Stimulated activated CD4-positive, alpha-beta T cell treated with anti-CD3 and anti-CD28 coated beads, Interleukin-4, amount 100 ng/mL, for 48 hours (primary cell): ENCODE measurements at places on chromosomes 2 and 18.

DNA sequence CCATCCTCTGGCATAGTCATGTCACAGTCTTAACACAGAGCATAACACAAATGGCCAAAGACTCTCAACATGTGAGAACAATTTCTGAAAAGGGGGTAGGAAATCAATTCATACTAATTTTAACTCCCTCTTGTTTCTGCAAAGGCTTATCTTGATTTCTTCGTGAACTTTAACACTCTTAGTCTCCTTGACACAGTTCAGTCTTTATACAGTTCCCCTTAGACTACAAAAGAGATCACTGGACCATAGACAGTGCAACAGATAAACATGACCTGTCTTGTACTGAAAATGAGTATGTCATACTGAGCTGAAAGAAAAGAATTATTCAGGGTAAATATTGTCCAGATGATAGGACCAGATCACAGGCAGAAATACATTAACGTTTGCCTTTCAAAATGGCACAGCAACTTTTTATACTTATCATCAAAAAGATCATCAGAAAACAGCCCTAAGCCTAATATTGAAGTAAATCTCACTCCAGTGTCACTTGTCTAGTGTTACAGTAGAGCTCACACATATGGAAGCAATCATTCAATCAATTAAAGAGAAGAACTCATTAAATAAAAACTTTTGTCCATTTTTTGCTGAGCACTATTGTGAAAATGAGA, 56.4 kb upstream of the VRK2 start:
- no peak for DNase-seq

DNA sequence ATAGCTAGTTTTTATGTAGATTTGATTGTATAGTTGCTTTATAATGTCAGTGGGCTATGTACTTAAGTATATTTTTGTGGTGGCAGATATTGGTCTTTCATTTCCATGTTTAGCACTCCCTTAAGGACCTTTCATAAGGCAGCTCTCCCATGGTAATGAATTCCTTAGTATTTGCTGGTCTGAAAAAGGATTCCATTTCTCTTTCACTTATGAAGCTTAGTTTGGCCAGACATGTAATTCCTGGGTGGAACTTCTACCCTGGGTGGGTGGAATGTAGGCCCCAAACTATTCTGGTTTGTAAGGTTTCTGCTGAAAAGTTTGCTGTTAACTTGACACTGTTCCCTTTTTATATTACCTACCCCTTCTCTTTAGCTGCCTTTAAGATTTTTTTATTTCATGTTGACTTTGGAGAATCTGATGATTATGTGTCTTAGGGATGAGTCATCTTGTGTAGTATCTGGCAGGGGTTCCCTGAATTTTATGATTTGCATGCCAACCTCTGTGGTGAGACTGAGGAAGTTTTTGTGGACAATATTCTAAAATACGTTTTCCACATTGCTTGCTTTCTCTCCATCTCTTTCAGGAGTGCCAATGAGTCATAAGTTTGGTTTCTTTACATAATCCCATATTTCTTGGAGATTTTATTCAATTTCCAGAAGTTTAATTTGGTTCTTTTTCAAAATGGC, 65.4 kb upstream of the VRK2 start:
- no peak for DNase-seq

DNA sequence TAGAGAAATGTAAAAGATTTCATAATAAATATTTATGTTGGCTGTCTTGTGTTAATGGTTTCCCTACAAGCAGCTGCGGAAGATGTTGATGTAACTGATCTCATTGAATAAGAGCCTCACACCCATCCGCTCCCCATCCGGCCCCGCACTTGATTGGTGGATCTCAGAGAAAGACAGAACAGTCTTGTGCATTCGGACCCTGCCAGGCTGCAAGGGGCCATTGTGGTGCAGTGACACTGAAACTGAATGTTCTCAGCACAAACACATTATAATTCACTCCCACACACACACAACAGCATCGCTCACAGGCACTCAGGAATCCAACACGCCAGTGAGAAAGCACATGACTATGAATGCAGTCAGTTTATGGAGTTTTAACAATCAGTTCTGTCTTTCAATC, 47.8 kb downstream of the PRELID3A start:
- no peak for DNase-seq

DNA sequence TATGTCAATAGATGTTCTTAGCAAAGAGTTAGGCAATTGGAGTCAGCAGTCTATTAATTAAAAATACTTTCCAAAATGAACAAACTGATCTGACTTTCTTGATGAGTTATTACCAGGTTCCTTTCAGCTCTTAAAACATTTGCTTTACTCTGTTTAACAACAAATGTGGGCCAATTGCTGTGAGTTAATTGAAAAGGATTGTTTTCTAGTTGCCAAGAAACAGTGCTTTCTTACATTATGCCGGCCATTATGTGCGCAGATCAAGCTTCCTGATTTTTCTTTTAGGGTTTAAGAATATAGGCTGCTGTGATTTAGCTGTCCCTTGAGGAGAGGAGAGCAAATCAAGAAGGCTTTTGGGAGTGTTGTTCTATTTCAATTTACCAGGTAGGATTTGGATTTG, 50.5 kb upstream of the ITPRID2 start:
- DNase-seq, result no peak

DNA sequence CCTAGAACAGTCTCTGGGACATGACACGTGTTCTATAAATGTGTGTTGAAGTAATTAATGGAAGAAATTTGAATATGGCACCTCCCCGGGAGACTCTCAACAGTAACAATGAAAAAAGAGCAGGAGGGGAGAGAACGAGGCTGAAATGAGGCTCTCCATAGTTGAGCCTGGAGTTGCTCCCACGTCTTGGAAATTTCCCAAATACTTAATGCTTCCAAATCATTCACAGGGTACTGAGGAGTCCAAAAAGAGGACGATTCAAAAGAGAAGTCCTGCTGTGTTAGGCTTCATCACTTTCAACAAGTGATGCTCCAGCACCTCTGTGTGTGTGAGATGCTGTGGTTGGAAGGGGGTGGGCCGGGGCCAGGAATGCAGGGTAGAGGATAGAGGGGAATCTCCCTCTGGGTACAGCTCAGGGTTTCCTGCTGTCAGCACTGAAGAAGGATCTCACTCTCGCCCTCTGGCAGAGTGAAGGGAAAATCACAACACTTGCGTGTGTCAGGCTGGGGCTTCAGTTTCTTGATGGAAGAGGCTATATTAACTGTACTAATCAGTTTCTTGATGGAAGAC, 18.1 kb upstream of the ZNF407 start:
- DNase-seq, result no peak

DNA sequence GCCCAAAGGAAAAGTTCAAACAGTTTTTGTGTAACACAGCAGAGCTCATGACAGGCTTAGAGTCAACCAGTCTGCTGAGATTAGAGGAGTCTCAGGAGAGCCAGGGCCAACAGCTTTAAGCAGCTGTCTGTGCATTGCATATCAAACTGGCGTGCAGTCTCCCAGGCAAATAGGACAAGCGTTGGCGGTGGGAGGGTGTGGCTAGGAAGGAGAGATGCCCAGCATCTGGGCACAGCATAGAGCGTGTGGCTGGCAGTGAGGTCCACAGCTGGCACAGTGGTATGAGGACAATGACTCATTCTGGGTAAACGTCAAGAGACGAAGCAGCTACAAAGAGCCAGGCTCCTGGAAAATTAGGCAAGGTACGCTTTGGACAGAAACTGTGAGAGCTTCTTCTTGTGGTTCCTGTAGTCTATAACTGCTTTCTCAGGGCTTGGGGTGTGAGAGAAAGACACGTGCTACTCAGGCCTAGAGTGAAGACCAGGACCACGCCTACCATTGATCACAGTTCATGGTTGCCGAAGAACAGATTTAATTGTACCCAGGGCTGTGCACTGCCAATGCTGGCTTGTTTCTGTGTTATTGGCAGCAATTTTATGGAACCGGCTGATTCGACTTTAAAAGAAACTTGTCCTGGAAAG, 14.8 kb downstream of the ZAP70 start:
- no peak for DNase-seq

DNA sequence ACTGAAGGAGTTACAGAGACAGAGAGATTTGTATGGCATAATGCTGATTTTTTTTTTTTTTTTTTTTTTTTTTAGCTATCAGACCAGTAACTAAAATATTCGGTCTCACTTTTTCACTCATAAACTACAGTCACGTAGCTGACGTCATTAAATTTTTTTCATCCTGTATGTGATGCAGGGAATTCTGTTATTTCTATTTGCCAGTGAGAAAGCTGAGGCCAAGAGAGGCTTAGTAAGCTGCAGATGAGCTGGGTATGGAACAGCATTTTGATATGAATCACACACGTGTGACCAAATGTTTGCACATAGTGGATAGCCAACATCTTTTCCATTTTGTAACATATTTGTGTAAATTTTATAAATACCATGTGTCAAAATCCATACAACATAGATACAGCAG, 79.1 kb upstream of the EPB41L3 start:
- DNase-seq, result no peak

GRCh38 chr18:48940854-48941611, 9.7 kb downstream of the SMAD7 start:
- no peak for DNase-seq

DNA sequence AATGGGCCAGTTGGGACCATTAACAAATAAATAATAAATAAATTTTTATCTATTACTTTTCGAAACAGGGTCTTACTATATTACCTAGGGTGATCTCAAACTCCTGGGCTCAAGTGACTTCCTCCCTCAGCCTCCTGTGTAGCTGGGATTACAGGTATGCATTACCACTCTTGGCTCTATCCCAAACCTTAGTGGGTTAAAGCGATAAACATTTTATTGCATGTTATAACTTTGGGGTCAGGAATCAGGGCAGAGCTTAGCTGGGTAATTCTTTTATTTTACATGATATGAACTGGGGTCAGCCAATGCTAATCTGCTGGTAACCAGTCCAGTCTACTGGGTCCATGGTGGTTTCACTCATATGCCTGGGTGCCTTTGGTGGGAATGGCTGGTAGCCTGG, 127.8 kb downstream of the MYO3B start:
- DNase-seq, result no peak

GRCh38 chr2:113156278-113157117, 17.3 kb upstream of the PSD4 start:
- DNase-seq, result no peak

- no peak for DNase-seq
These were observed 7.3 kb downstream of the SPR start for GRCh38 chr2:72894514-72894913.

GRCh38 chr18:62757399-62758010, 42.2 kb downstream of the PHLPP1 start:
- DNase-seq, result no peak

- peak; percentile 29 for DNase-seq
These were observed 1.8 kb downstream of the FBXO48 start for GRCh38 chr2:68465081-68465916.

DNA sequence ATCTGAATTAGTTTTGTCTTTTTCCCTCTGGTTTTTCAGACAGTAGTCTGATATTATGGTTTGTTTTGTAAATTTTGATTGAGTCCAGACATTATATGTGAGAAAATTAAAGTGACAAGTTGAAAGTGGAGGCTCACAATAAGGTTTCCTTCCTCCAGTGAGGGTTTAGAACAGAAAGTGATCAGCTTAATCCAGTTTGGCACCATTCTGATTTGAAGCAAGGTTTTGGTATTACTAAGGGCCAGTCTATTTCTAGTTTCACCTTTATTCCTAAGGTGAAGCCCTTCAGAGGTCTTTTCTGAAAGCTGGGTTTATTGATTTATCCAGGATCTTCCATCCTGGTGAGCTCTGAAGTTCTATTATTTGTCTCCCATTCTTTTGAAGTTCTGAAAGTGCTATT, 68.7 kb downstream of the CDC42EP3 start:
- DNase-seq, result no peak

DNA sequence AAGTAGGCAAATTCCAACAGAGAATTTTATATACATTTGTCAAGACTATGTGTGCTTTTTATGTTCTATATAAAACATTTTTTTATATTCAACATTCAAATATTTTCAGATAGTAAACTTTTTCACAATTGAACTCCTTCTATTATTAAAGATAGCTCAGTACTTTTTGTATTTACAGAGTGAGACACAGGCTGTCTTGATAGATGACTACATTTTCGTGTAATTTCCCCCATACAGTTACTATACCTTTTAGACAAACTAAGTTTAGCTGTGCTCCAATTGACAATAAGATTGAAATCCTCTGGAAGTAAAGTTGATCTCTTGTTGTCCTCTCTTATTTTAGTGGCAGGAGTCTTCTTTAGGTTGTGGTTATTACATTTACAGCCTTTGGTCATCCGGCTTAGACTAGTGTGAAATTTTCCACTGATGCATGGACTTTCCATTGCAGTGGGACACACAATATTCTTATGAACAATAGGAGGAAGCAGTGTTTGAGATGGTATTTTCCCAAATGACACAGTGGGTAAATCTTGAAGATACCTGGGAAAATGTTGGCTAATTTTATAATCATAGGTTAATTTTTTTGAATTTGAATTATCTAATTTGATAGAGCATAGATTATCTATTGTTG, 21.0 kb downstream of the ZSWIM2 start:
- no peak for DNase-seq

- DNase-seq, result no peak
These were observed 13.5 kb downstream of the RHBDD1 start for GRCh38 chr2:226849349-226849748.

DNA sequence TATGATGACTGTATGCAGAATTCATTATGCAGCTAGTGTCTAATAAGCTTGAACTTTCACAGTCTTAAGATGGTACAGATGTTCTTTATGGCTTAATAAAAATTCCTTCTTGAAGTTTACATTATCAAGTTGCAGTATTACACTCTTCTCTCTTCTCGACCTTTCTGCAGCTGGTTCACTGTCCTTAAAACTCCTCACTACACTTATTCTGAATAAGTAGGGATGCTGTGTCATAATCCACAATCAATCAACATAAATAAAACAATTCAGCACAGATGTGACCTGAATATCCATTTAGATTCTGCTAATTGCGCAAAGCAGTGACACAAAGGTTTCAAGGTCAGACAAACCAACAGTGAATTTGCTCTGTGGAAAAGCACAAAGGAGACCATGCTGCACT, 356.8 kb downstream of the SUCLG1 start:
- DNase-seq, result no peak

GRCh38 chr2:201904538-201905420, 98.4 kb downstream of the CDK15 start:
- DNase-seq, result no peak

- no peak for DNase-seq
These were observed 72.0 kb upstream of the EPAS1 start for GRCh38 chr2:46225150-46225625.
